ENCODE measurements at places on chromosomes 4 and X.

- no peak for DNase-seq
Measured at GRCh38 chrX:44039556-44039955, 66.4 kb upstream of the NDP start.

DNA sequence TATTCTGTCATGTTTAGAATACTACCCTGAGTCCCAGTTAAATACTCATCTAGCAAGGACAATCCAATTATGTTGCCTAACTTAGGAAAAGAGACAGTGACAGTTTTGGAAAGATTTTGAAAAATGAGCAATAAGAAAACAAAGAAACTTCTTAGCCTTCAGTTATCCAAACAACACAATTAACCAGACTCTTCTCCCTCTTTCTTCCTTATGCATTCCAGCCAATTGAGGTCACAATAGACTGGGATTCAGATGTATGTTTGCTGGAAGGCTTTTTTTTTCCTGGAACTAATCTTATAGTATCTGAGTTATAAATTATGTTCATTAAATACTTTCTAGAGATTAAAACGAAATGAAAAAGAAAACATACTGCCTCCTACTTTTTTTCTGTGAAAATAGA lies 109.6 kb downstream of the GUCY2F start:
- no peak for DNase-seq

DNA sequence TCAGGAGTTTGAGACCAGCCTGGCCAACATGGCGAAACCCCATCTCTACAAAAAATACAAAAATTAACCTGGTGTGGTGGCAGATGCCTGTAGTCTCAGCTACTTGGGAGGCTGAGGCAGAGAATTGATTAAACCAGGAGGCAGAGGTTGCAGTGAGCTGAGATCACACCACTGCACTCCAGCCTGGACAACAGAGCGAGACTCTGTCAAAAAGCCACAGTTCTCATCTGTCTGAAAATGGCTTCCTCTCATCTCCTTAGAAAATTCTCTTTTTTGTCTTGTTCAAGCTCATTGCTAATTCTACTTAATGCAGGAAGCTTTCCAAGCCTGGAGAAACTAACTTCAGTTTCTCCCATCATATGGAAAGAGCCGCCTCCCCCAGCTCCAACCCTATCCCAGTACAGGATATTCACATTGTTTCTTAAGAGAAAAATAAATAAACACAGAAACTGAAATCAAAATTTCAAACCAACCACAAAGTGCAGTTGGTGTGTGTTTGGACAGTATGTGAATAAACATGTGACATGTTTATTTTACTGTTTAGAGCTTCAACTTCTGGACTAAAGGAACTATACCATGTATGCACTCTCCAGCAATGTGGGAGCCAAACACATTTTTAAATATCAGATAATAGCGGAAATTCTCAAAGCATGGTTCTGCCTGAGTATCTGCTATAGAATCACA lies 55.0 kb upstream of the GAB1 start:
- DNase-seq: no peak

DNA sequence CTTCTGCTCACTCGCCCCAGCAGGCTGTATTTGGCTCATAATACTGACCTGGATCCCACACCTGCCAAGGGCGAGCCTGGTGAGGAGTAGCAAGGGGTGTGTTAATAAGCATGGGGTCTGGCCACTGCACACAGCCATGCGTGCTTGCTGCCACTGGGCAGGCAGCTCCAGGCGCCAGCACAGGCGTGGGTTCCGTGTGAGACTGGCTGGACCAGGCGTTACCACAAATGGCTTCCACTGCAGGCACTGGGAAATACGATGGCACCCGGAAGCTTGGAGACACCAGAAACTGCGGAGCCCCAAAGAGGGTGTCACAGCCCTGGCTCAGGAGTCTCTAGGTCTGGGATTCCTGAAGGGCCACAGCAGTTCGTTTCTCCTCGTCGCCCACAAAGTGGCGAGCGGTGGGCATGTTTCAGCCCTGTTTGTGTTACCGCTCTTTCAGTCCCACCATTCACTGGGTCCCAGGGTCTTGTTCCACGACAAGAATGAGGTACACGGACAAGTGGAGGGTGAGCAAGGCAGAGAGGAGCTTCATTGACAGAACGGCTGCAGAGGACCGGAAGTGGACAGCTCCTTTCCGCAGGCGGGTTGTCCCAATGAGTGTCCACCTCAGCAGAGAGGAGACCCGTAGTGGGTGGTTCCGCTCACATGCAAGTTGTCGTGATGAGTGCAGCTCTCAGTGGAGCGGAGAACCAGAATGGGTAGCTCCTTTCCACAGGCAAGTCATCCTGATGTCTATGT lies 428.9 kb downstream of the EPHA5 start:
- no peak for DNase-seq

- DNase-seq: no peak
Measured at GRCh38 chrX:143500751-143501150, 16.5 kb downstream of the SPANXN3 start.

- DNase-seq: no peak
Measured at GRCh38 chr4:156084373-156084772, 130.7 kb upstream of the CTSO start.

DNA sequence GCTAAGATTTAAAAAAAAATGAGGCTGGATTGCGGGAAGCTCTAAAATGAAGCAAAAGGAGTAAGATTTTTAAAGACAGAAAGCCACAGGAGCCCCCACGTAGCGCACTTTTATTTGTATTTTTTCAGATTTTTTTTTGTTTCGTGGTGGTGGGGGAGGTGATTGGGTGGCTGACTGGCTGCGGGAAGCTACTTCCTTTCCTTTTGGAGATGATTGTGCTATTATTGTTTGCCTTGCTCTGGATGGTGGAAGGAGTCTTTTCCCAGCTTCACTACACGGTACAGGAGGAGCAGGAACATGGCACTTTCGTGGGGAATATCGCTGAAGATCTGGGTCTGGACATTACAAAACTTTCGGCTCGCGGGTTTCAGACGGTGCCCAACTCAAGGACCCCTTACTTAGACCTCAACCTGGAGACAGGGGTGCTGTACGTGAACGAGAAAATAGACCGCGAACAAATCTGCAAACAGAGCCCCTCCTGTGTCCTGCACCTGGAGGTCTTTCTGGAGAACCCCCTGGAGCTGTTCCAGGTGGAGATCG lies 908 bp downstream of the PCDH10 start:
- DNase-seq: no peak

DNA sequence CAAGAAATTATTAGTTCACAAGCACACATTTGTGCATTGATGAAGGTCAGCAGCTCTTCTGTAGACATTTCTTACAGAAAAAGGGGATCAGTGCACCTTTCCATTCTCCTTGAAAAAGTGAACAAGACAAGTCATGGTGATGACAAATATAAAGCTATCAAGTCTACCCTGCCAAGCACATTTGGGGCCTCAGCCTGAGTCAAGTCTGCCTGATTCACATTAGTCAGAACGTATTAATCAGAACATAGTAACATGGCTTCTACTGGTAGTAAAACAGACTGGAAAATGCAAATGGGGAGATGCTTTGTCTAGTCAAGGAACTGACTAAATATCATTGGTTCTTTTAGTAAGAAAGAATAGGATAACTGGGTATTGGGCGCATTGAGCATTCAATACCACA lies 2305.1 kb downstream of the PCDH7 start:
- DNase-seq: peak; percentile 67

DNA sequence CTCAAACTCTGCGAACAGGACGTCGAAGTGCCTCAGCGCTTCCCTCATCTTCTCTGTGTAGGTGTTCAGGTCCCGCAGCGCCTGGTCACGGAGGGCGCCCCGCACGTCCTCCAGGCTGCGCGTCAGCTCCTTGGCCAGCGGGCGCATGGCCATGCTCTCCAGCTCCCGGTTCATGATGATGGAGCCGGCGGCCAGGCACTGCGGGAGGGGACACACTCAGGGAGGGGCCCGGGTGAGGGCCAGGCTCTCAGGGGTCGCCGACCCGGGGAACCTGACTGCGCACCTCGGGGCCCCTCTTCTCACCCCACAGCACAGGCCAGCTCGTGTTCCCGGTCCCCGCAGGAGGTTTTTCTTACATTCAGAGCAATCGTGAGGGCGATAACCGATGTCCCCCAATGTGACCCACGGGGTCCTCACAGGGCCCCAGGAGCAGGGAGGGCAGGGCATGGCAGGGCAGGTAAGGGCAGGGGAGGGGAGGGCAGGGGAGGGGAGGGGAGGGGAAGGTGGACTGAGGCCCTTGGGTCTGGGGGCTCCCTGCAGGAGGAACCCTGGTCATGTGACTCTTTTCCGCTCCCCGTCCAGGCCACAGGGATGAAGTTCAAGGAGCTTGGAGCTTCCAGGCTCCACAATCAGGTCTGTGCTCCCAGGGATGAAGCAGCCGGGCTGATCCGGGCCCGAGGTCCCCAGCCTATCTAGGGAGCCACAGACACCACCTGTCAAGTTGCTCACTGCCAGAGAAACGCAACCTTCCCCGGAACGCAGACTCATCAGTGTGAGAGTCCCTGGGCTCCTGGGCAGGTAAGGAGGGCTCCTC lies 77.8 kb upstream of the MXD4 start:
- no peak for DNase-seq

DNA sequence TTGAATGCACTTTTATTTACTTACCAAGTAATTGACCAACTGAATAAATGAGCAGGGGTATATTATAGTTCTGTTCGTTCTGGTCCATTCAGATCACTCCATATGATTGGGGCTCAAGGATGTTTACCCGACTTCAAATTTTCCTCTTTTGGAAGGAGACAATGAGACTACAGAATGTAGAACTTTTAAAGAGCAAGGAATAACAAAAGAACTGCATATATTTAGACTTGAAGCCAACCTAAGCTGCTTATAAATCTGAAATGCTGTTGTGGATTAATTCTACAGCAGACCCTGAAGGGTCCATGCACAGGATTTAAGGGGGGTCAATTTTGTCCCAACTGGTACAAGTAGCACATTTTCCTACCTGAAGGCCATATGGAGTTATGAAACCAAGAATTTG lies 610.8 kb downstream of the RAB28 start:
- DNase-seq: no peak

DNA sequence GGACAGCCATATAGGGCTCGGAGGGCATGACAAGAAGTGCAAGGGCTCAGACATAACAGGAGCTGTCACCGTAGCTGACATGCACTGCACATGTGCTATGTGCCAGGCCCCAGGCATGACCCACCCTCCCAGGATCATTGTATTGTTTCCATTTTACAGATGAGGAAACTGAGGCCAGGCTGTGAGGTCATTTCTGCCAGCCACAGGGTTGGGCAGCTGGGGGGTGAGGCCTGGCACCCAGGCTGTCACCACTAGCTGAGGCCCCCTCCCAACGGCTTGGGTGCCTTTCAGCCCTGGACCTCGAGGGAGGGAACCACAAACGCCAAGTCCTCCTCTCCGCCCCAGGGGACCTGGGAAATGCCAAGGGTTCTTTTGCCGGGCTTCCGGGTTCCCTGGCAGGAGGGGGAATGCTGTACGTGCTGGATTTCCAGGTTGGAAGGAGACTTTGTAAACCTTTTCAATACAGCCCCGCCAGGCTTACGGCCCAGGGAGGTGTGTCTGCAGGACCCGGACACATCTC lies 12.6 kb downstream of the TREX2 start:
- no peak for DNase-seq

DNA sequence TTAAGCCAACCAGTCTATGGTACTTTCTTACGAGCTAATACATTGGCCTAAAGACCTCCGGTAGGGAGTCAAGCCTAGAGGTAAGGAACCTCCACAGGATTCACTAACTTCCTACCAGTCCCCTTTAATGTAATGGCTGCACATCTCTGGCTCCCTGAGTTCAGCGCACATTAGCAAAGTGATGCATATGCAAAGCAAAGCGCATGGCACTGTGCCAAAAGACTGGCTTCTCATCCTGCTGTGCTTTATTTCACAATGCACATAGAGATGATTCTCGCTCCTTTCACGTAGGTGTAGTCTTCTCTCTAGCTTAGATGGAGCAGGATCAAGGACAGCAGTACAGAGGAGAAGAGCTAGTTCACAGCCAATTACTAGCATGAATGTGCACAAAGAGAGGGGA lies 14.6 kb upstream of the CLTRN start:
- no peak for DNase-seq

- DNase-seq: no peak
Measured at GRCh38 chr4:51859476-51860031, 16.6 kb downstream of the DCUN1D4 start.

GRCh38 chr4:2482693-2483092 lies 13.8 kb downstream of the RNF4 start:
- DNase-seq: no peak

GRCh38 chr4:119659576-119659975 lies 31.0 kb upstream of the PDE5A start:
- DNase-seq: no peak

- no peak for DNase-seq
Measured at GRCh38 chr4:105197777-105198176, 51.1 kb downstream of the TET2 start.

GRCh38 chr4:112520598-112521122 lies 4.7 kb upstream of the NEUROG2 start:
- no peak for DNase-seq

DNA sequence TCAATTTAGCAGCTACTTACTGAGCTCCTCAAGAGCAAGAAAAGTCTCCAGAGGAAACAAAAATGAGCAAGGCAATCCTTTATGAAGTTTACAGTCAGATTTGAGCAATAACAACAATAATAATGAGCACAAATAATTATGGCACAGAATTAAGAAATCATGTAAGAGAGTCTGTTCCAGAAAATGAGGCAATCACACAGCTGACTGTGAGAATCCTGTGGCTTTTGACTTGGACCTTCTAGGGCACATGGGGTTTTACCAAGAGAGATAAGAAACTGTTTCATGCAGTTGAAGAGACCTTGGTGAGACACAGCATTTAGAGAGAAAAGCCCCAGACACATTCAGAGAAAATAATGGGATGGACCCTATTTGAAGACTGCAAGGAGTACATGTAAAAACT lies 362.6 kb upstream of the MAGEB2 start:
- no peak for DNase-seq

DNA sequence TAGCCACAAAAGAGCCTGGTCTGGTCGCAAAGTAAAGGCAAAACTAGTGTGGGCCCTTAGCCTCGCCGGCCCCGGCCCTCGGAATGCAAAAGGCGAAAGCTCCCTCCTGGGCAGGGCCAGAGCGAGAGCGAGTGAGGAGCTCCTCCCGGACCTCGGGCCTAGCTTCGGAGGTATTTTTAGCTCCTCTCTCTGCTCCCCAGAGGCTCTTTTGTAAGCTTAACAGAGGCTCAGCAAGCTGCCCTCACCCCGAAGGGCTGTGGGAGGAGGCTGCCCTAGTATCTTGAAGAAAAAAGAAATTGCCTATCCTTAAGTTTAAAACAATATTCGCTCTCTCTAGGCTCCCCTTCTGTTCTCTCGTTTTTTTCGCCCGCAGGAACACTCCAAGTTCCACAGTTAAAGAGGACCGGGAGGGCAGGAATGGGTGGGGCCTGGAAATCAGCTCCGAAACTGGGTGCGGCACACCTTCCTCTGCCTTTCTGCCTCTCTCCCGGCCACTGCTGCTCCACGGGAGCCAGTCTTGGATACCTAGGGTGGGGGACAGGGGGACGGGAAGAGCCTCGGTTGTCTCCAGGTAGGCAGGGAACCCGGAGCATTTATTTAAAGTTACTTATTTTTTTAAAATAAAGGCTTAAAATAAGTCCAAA lies 12.1 kb downstream of the HAND2 start:
- no peak for DNase-seq

Data from RKO (cell line).